HS-27A (cell line): ENCODE measurements at places on chromosomes 11 and 22.

DNA sequence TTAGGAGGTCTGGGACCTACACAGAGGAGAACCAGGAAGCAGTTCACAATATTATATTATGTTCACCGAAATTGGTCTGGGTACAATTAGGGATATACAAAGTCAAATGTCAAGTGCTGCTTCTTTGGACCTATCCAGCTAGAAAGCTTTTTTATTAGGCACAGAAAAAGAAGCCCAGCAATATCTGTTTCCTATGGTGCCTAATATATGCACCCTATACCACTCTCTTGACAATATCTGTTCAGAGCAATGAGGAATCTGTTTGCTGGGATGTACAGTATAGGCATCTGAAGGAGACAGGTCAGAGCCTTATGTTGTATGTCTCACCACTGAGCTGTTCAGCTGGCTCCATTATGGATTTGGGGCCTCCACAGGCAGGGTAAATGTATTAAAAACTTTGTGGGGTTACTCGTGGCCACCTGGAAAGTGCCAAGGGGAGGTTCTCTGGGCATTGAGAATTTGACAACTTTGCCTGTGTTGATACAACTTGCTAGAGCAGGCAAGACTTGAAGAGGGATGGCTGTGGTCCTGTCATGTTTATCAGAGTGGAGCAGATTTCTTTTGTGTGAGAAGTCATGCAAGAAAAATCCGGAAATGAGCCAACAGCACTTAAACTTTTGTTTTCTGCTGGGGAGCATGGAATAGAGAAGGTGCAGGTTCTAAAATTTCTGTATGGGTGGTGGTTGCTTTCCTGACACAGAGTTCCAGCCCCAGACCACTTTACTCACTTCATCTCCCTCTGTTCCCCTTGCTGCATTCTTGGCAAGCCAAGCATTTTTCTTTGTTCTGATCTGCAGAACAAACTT, 10.1 kb downstream of the STIM1 start:
- no peak for DNase-seq

DNA sequence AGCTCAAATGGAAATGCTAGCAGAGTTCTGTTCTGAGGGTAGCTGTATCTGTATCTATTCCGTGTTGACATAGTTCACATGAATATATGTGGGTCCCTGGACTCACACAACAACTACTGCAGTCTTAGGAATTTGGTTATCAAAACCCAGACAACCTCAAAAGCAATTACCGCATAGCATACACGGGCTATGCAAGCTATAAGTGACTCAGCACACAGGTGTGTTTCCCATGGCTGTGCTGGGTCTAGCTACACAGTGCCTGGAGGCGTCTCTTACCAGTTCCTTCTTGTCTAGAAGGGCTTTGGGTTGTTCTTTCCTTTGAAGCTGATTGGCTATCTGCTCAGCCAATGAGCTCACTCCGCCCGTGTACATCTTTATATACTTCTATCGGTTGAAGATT, 98.2 kb upstream of the BID start:
- no peak for DNase-seq

DNA sequence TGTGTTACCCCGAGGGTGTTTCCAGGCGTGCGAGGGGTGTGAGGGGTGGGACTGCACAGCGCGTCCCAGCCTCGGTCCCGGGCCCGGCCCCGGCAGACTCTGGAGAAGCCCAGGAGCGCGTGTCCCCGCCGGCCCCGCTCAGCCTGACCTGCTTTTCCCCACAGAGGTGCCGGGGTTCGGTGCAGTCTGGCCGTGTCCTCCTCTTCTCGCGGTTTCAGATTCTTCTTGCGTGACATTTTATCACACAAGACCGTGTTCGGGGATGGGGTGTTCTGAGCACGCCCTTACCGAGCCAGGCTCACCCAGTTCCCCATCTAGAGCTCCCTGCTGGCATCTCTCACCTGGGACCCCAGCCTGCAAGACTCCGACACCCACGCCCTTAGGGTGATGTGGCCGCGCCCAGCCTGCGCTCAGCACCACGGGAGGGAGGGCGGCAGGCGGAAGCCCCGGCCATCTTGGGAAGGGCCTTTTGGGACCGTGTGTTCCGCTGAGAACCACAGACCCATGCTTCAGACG, 775.6 kb downstream of the BRD1 start:
- DNase-seq, result no peak

GRCh38 chr11:79697905-79698304, 257.1 kb upstream of the TENM4 start:
- no peak for DNase-seq

DNA sequence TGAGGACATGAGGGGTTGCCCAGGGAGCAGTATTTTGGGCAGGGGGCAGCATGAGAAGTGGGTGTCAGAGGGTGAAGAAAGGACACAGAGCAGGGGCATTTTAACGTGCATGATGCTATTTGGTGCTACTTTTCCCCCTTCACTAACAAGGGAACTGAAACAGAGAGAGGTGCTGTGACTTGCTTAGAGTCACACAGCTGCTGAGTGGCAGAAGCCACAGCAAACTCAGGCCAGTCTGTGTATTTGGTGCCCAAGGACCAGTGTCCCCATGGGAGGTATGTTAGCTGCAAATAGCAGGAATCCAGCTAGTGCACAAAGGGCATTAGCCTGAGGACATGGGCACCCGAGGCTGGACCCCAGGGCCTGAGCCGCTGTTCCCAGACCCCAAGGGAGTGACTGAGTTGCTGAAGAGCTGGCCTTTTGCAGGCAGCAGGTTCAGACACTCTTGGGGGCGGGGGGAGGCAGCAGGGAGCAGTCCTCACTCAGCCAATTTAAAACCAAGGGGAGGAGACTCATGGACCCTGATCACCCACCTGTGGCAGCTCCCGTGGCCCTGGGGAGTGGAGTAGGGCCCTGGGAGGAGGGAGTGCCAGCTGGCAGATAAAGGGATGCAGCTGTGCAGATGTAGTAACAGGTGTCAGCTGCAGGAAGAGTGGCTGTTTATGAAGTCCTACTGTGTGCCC, 14.6 kb downstream of the PARVG start:
- DNase-seq, result no peak

GRCh38 chr11:73334384-73335203, 26.5 kb downstream of the ARHGEF17 start:
- DNase-seq, result no peak

GRCh38 chr22:21816472-21816786, 51.0 kb downstream of the MAPK1 start:
- DNase-seq, result no peak

GRCh38 chr22:45353786-45354185, 44.1 kb downstream of the FAM118A start:
- no peak for DNase-seq

- no peak for DNase-seq
Measured at GRCh38 chr11:64090806-64091516, 55.2 kb downstream of the FLRT1 start.

DNA sequence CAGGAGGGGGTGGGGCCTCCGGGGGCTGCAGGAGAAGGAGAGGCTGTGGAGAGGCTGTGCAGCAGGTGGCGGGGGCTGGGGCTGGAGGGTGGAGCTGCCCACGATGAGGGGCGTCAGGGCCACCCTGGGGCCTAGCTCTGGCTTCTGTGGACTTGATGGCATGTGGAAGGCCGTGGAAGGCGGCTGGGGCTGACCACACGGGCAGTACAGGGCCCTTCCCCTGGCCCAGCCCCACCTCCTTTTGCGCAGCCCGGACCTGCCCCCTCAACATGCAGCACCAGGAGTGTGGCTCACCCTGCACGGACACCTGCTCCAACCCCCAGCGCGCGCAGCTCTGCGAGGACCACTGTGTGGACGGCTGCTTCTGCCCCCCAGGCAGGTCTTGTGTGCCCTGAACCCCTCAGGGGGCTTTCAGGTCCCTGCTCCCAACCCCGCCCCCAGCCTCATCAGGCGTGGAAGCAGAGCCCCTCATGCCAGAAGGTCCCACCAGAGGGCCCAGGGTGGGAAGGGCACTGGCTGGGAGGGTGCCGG, 6.1 kb downstream of the MUC5B start:
- DNase-seq, result no peak

GRCh38 chr11:93196816-93197379, 893 bp downstream of the SLC36A4 start:
- DNase-seq, result no peak

- DNase-seq, result no peak
Measured at GRCh38 chr11:65834202-65834601, 439 bp downstream of the SNX32 start.

GRCh38 chr11:71551711-71552110, 3.5 kb downstream of the KRTAP5-9 start:
- DNase-seq, result no peak

DNA sequence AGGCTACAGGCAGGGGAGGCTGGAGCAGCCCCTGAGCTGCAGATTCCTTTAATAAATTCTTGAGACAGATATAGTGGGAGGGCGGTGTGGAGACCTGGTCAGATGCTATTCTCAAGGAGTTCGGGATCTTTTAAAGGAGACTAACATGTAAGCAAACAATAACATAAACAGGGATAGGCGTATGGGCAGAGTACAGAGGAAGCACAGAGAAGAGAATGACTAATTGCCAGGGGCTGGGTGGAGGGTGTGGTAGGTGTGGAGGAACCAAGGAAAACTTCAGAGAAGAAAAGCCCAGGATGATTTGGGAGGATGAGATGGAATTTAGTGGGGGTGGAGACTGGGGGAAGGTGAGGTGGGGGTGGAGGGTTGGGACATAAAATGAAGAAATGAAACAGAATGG, 9.7 kb upstream of the HEPHL1 start:
- no peak for DNase-seq

DNA sequence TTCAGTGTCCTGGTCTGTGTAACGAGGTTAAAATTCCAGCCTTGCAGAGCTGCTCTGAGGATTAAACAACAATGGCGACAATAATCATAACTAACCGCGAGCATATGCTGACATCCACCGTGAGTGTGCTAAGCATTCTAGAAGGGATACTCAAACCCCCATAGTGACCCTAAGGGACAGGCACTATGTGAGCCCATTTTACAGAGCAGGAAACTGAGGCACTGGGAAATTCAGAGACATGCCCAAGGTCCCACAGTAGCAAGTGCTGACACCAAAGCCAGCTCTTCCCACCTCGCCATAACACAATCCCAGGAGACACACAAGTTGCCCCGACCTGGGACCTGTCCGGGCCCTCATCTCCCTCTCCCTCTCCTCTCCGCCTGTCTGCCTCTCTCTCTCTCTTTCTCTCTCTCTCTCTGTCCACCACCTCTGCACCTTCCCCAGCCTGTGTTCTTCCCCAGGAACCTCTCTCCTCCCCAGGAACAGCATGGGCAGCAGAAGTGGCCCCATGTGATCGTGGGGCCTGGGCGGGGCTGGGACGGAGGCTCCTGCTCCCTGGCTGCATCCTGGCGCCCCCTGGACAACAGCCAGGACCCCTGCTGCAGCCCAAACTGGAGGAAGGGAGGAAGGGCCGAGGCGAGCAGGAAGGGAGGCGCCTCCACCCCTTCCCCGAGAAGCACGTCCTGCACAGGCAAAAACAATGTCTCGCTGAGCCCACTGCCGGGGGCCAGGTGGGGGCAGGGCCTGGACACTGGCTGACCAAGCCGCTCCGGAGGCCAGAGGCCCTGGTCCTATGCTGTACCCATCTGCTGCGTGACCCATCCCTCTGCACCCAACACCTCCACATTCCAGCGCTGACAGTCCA, 14.8 kb upstream of the MFNG start:
- DNase-seq, result no peak

- DNase-seq, result no peak
Measured at GRCh38 chr11:117318738-117319137, 2.7 kb upstream of the BACE1 start.

- DNase-seq, result no peak
Measured at GRCh38 chr11:126443120-126443519, 87.6 kb downstream of the ST3GAL4 start.
